Heart left ventricle (tissue), 16 donors: ENCODE measurements at places on chromosomes 13 and 19. TPM values are rescaled to one million over a fixed set of nuclear protein-coding genes. Genes with fewer than 3 reads are reported as not detected.

Gene ZNF559
- total RNA-seq, result 14.7 TPM

Gene SLC6A16
- 0.30 TPM for total RNA-seq

Gene ZNF575
- 1.9 TPM for total RNA-seq

Gene TM9SF2
- total RNA-seq, result 62.8 TPM

Gene OBI1
- total RNA-seq, result 10.7 TPM

Gene C19orf33
- 10.8 TPM for total RNA-seq

Gene UBE2L5
- not detected for total RNA-seq

Gene CNN2
- total RNA-seq, result 61.6 TPM

Gene IGFL3
- not detected for total RNA-seq

Gene GDF15
- total RNA-seq, result 1.1 TPM

Gene CGB1
- total RNA-seq, result not detected

Gene CYP2B6
- not detected for total RNA-seq

Gene DNAAF3
- total RNA-seq, result 2.1 TPM

Gene SERP2
- total RNA-seq, result 11.6 TPM

Gene ZNF763
- total RNA-seq, result 4.1 TPM

Gene ZSCAN4
- total RNA-seq, result not detected

Gene TNNI3
- total RNA-seq, result 14,347 TPM

Gene EDNRB
- total RNA-seq, result 35.3 TPM

Gene OR7C1
- total RNA-seq, result not detected

Gene DYRK1B
- 49.1 TPM for total RNA-seq

Gene TDRD3
- 43.2 TPM for total RNA-seq

Gene LILRA5
- total RNA-seq, result 1.4 TPM

Gene C1QTNF9B
- 0.56 TPM for total RNA-seq

Gene SMAD9
- total RNA-seq, result 5.1 TPM

Gene VSTM1
- total RNA-seq, result not detected

Gene CYP4F2
- not detected for total RNA-seq

Gene VMAC
- 3.9 TPM for total RNA-seq

Gene GRAMD1A
- 29.0 TPM for total RNA-seq

Gene TBXA2R
- total RNA-seq, result 2.4 TPM
